NCI-H345 (cell line): ENCODE measurements at places on chromosomes 11 and 22.

GRCh38 chr11:31636983-31637382 is 127.4 kb downstream of the ELP4 start:
- DNase-seq, result no peak

- DNase-seq, result no peak
Measured at GRCh38 chr11:36426226-36426848, 83.7 kb downstream of the TRAF6 start.

DNA sequence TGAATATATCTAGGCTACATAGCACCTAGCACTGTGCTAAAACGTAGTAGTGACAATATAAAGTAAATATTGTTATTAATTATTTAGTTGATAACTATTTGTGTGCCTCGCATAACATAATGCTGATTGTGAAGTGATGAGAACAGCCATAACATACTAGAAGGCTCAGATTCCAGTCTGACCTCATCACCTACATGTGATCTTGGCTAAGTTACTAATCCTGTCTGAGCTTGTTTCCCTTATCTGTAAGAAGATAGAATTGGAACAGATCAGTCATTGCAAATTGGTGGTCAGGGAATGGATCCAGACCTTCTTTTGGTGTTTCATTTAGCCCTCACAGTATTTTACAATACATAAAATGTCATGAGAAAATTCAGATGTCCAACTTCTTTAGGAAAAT is 103.4 kb upstream of the SEZ6L start:
- DNase-seq, result no peak

GRCh38 chr11:13229136-13229535 is 48.5 kb upstream of the BMAL1 start:
- DNase-seq, result no peak
